Heart right ventricle (tissue), 16 donors: ENCODE measurements at places on chromosomes 1 and 21. TPM values are rescaled to one million over a fixed set of nuclear protein-coding genes. Genes with fewer than 3 reads are reported as not detected.

GRCh38 chr1:229147072-229147471, 123.8 kb upstream of the RAB4A start:
- no peak for DNase-seq

- DNase-seq: no peak
These were observed 34.2 kb downstream of the CNIH3 start for GRCh38 chr1:224650290-224650689.

NR5A2 gene
- 0.52 TPM for polyA plus RNA-seq

CD84 gene
- polyA plus RNA-seq: 0.73 TPM
